ENCODE measurements at places on chromosomes 1 and 21. TPM values are rescaled to one million over a fixed set of nuclear protein-coding genes. Genes with fewer than 3 reads are reported as not detected.
A peak's percentile ranks its signal among the peaks of the same experiment; 100 is the strongest.

DNA sequence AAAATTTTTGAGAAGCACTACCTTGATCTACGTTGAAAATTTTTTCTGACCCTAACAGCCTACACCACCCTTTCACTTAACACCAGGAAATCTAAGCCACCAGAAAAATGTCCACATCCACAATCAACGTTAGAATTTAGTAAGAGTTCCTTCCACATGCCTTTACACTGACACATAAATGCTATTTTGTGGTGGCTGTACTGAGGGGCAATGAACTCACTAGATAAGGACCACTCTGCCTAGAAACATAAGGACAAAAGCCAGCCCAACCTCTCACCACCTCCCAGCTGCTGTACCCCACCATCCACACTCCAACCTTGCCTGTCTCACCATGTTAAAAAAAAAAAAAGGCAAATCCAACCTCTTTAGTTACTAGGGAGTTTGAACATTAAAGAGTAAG lies 29.8 kb downstream of the PARP1 start:
- DNase-seq = no peak

DNA sequence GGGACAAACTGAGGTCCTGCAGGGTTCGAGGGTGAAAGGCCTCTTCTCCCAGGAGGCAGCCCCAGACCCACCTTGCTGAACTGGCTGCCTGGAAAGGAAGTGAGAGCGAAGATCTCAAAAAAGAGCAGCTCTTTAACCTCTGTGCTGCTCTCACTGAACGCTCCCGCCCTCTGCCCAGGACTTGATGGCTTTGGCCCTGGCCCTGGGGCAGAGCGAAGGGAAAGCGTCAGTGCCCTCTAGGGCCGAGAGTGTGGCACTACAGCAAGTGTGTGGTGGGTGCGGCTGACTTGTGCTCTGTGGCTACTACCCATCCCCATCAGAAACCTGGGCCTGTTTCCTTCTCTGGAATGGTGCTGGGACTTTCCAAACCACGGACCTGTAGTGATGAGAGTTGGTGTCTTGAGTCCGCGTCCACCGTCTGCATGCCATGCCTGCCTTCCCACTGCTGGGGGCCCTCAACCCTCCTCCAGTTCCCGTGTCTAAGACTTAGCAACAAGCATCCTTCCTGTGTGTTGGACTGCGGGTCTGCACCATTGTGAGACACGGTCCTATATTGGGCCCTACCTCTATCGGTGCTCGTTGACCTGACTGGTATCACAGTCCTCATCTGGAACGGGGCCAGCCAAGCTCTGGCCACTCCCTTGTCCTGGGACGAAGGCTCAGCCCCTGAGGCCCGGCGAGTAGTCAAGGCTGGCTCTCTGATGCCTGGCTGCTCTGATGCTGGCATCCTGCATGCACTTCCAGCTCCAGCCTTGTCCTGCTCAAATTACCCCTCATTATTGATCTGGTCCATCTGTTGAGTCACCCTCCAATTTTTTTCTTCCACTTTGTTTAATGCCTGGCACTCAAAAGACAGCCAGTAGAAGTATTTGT lies 180.3 kb downstream of the DISC1 start:
- DNase-seq = peak; percentile 56

DNA sequence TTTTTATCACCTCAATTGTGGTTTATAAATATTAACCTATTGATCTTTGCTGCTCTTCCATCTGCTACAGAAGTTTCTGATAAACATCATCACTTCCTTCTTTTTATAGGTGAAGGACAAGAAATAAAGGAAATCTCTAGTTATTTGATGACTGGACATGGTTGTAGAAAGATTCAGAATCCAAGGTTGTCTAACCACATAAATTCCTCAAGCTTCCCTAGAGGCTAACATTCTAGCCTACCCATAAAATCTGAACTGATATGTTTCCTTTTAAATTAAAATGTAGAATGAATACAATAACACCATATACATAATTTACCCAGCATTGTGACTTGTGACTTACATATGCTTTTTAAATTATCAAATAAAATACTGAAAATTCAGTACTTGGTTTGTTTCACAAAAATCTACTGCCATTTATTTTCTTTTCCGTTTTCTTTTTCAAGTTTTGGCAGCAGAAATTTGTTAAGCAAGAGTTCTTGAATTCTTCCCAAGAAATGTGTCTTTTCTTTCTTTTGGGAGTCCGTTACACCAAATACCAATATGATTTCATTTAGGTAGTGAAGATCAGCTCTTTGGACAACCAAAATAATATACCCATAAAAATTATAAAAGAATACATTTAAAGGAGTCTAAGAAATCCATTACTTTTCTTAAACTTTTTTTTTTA lies 513.2 kb upstream of the ADGRL2 start:
- no peak for DNase-seq

DNA sequence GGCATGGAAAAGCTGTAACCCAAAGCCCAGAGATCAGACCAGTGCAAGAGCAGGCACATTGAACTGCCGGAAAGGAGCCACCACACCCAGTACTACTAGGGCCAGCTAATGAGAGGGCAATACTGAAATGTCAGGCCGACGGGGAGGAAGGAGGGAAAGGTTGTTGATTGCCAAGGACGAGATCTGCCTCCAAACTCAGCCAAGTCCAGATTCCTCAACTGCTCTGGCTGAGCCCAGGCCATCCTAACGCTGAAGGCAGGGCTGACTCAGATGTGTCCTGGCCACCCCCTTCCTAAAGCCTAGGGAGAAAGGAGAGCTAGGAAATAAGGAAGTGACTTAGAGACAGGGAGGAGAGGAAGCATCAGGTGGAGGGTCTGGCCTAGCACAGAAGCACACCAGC lies 42.1 kb upstream of the IPO9 start:
- no peak for DNase-seq

- no peak for DNase-seq
Observed at GRCh38 chr1:14606632-14607031, 8.1 kb downstream of the KAZN start.

- DNase-seq = no peak
Observed at GRCh38 chr1:234601301-234602017, 8.5 kb downstream of the IRF2BP2 start.

- no peak for DNase-seq
Observed at GRCh38 chr1:186761358-186761757, 67.4 kb upstream of the PLA2G4A start.

GRCh38 chr1:91589437-91589836 lies 88.8 kb downstream of the CDC7 start:
- no peak for DNase-seq

GRCh38 chr1:75133750-75134646 lies at the start of gene LHX8:
TSS of gene LHX8 (plus strand) at chr1:75134388. CDS start at chr1:75136615, 2,227 bp downstream.
- no peak for DNase-seq

GRCh38 chr1:101006553-101006952 lies 19.0 kb downstream of the DPH5 start:
- no peak for DNase-seq

DNA sequence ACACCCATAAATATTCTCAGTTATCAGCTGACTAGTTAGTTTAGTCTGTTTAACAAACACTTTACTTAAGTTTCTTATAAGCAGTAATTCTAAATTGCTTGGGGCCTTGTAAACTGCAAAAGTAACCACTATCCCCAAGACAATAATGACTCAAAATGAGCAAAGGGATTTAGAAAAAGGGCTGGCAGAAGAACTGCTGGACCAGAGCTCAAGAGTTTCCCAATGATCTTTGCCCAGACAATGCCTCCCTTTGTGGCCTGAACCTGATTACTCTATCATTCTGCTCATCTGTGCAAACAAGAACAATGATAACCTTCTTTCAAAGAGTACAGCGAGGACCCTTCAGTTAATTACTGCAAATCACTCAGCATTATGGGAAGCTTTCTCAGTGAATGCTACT lies 123.5 kb downstream of the TIAM1 start:
- DNase-seq = no peak

- no peak for DNase-seq
Observed at GRCh38 chr1:112431038-112431437, 35.0 kb downstream of the CTTNBP2NL start.

GRCh38 chr1:245235156-245235555 lies 80.4 kb downstream of the KIF26B start:
- DNase-seq = no peak

GRCh38 chr21:40377135-40377534 lies 469.8 kb downstream of the DSCAM start:
- DNase-seq = no peak

- no peak for DNase-seq
Observed at GRCh38 chr21:45200581-45201296, 87.0 kb downstream of the POFUT2 start.

DNA sequence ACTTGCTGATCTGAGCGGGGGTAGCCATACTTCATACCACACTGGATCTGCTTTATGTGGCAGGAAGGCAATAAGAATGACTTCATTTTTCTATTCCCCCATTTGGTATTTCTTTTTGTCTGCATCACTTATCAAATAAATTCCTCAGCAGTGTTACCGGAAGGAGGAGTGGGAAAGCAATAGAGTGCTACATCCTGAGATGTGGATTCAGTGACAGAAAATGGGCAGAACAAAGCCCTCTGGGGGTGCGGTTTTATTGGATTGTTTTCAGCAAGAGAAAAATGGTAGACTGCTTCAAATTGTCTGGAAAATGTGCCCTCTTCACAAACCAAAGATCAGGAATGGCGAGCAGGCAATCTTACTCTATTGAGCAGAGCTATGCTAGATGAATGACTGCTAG lies 751.9 kb upstream of the NEGR1 start:
- DNase-seq = no peak

DNA sequence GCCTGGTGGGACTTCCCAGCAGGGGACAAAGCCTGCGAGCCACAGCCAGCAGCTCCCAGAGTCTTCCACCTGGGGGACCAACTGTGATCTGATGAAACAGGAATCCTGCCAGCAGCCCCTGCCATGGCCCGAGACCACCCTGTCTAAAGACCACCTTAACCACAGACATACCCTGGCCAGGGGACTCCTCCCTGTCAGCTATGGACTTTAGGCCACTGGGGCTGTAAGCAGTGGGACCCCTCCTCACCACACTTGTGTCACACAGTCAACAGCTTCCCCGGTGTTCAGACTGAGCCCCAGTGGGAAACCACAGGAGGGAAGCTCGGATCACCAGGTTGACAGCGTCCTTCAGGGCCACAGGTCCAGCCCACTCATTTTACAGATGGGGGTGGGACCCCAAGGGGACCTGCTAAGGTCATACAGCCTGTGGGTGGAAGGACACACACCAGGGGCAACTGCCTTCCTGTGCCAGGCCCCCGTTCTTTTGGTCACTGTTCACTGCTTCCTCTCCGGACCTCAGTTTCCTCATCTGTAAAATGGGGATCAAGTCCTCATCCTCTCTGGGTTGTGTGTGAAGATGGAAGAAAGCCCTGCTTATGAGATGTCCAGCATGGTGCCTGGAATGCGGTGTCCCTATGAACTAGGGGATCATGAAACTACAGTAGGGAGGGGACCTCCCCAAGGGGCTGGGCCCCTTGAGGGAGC lies 11.4 kb downstream of the EPHA2 start:
- DNase-seq = peak; percentile 54

- peak; percentile 77 for DNase-seq
Observed at GRCh38 chr1:33298623-33299277, 22.1 kb downstream of the A3GALT2 start.

DNA sequence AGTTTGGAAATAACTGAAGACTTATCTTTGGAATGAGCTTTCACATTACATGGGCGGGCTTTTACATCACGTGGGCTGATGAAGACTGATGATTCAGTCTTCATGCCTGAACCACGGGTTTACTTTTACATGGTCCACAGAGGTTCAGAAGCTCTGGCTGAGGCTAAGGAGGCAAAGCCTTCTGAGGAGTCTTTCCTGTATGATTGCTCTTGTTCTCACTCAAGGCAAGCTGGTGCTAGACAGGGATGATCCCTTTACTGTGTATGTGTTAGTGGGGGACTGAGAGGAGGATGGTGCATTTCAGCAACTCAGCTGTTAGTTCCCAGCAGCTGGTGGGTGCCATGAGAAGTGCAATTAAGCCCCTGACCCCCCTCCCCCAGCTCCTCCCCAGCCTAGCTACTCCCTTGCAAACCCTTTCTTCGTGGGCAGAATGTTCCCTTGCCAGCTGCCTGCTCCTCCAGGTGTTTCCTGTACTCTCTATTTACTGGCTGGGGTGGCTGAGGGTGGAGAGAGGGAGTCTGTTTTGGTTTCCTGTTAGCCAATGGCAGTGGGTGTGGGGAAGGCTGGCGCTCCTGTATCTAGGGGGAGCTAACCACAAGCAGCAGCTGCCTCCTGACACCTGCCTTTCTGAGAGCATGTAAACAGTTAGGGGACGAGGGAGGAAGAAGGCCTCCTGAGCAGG lies 15.4 kb downstream of the BTG2 start:
- DNase-seq = no peak

DNA sequence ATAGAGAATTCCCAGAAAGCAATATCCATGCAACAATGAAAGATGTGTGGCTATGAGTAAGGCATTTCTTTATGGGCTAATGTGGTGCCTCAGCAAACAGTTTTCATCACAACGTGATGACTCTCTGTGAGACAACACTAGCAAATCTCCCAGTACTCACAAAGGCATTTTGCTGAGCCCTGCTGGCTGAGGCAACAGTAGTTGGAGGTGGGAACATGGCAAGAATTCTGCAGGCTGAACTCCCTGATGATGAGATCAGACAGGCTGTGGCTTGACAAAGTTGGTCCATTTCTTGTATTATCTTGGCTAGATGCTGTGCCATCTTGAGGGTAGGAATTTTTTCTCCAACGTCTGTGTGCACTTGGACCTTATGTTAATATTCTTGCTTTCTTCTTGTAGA lies 24.6 kb downstream of the PROX1 start:
- DNase-seq = no peak

GRCh38 chr1:74683656-74684055 lies 10.1 kb upstream of the ERICH3 start:
- no peak for DNase-seq

DNA sequence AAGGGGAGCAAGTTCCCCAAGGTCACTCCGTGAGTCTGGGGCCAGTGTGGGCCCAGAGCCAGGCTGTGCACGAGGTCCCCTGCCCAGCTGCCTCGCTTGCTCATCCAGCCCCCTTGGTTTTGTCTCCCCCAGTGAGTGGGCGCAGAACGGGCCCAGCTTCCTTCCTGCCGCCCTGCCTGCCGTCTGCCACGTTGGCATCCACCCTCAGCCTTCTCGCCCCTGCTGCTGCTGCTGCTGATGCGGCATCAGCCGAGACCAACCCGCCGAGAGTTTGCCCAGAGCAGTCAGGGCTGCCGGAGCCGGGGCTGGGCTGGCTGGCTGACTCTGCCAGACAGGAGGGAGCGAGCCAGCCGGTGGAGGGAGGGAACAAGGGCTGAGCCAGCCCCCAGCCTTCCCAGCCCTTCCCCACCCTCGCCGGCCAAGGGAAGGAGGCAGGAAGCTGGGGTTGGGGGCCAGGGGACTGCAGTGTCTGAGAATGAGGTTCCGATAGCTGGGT lies 31.4 kb upstream of the WASF2 start:
- no peak for DNase-seq

Gene AMY2A
- total RNA-seq = not detected

Gene F13B
- 194 TPM for total RNA-seq

Gene WLS
- total RNA-seq = 12.5 TPM

Gene FCGR3B
- total RNA-seq = 9.2 TPM

Gene TRNAU1AP
- 12.0 TPM for total RNA-seq

Gene RAVER2
- 6.7 TPM for total RNA-seq

Gene CBS
- total RNA-seq = 70.9 TPM

Gene CDA
- total RNA-seq = 0.42 TPM

Gene UBL4B
- not detected for total RNA-seq
